Left forelimb (tissue), 1 donor: ENCODE measurements at places on chromosomes 6 and 20.

GRCh38 chr6:52533491-52533890, 43.4 kb downstream of the TRAM2 start:
- no peak for DNase-seq

- DNase-seq, result no peak
Observed at GRCh38 chr6:170375661-170376060, 69.1 kb downstream of the FAM120B start.

- no peak for DNase-seq
Observed at GRCh38 chr6:100892693-100893092, 11.6 kb upstream of the ASCC3 start.

DNA sequence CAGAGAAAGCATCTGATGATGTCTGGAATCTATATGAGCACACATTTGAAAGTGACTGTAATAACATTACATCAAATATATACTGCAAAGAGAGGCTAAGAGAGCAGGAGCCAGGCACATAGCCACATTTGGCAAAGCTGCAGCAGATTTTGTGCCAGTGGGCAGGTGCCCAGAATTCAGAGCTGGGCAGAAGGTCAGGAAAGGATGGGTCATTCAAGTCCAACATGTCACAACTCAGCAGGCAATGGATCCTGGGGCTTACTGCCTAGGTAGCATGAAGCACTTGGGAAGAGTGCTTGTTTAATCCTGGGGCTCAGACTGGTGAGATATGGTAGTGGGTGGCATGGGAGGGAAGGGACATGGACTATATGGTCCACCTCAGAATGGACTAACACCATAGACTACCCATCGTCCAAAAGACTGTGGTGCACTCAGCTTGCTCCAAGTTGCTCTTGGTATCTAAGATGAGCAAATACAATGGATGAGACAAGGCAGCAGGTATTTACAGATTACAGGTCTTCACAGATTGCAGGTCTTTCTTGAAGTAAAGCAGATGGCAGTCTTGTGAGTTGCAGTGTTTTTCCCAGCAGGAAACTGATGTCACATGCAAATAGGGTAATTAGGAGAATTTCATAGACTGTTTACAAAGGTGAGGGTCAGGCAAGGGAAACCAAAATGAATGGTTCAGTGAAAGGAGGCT, 31.2 kb upstream of the SHLD1 start:
- DNase-seq, result no peak

DNA sequence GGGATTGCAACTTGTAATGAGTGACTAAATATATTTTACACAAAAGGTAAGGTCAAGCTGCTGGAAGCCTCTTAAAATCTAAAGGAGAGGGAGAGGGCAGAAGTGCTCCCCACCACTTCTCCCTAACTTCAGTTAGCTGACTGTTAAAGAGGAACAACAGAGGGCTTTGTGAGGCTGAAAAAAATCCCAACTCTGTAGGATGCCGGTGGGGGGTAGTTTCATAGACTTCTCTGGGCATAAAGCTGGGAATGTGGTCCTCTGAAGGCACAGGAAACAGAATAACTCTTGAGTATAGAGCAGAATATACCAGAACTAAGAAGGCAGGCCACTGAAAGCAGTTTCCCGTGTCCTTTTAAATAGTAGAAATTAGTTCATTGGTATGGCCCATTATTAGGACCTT, 71.6 kb downstream of the KIF6 start:
- no peak for DNase-seq

GRCh38 chr20:48843057-48843806, 15.4 kb upstream of the PREX1 start:
- no peak for DNase-seq

DNA sequence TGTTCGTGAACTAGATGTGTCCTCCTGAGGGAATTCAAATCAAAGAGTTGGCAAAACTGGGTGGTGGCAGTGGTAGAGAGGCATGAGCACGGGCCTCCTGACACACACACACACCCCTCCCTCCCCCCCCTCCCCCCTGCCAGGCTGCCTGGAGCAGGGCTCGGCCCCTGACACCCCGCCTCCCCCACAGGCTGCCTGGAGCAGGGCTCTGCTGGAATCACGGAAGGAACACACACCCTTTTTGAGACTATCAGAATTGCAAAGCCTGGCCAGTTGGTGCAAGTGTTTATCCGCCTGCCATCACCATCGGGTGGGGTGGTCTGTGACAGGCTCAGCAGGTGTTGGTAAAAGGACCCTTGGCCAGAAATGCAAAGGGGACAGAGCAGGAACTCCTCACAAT, 59.0 kb downstream of the FAM120B start:
- DNase-seq, result no peak

- no peak for DNase-seq
Observed at GRCh38 chr6:139640921-139641320, 266.5 kb upstream of the CITED2 start.
